Retina (tissue), 1 donor: ENCODE measurements at places on chromosomes 6 and 20.

DNA sequence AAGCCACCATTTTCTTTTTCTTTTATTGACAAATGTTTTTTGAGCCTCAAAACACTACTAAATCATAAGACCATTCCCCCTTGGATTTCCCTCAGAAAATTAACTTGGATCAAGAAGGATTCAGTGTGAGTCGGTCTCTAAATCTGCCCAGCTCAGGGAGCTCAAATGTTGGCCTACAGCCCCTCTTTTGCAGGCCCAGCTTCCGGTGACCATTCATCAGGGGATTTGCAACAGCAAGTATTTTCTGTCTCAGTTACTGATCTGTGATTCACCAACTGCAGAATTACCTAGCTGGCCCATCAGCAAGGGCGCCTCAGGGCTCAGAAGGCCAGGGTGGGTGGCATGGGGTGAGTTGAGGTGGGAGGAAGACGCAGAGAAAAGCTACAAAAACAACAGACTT, 318.1 kb downstream of the CDC5L start:
- no peak for DNase-seq

GRCh38 chr6:56685994-56686393, 43.3 kb upstream of the DST start:
- DNase-seq: no peak

DNA sequence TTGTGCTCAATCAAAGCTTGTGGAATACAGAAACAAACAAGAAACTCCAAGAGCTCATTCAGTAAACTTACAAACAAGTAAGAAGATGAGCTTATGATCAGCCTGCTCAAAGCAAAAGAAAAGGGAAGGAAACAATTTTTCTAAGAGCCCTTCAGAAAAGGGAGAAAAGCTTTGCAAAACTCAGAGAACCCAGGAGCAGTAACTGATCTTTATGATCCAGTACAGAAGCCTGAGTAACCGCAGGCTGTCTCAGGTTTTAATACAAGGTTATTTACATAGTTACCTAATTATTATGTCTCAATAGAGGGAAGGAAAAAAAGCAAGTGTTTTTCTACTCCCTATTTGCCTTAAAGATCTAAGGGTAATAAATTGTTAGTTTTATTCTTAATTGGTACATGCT, 226.5 kb downstream of the MAFB start:
- no peak for DNase-seq

DNA sequence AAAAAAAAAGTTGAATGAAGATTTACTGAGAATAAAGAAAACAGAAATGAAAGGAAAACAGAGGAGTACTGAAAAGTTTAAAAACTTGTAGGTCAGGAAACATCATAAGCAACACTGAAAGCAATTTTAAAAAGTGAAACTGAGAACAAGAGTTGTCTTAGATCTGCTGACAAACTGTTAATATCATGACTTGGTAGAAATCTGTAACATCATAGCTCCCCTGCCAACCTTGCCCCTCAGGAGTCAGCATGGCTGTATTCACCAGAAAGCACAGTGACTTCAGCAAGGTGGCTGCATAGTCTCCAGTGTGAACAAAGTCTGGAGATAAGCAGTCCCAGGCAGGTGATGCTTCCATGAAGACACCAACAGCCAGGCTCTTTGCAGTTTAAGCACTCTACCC, 5.3 kb downstream of the NAA20 start:
- no peak for DNase-seq

- peak; percentile 33 for DNase-seq
These were observed 42.5 kb upstream of the CD83 start for GRCh38 chr6:14075095-14075503.

GRCh38 chr6:40352527-40353170, 234.5 kb downstream of the LRFN2 start:
- DNase-seq: no peak

DNA sequence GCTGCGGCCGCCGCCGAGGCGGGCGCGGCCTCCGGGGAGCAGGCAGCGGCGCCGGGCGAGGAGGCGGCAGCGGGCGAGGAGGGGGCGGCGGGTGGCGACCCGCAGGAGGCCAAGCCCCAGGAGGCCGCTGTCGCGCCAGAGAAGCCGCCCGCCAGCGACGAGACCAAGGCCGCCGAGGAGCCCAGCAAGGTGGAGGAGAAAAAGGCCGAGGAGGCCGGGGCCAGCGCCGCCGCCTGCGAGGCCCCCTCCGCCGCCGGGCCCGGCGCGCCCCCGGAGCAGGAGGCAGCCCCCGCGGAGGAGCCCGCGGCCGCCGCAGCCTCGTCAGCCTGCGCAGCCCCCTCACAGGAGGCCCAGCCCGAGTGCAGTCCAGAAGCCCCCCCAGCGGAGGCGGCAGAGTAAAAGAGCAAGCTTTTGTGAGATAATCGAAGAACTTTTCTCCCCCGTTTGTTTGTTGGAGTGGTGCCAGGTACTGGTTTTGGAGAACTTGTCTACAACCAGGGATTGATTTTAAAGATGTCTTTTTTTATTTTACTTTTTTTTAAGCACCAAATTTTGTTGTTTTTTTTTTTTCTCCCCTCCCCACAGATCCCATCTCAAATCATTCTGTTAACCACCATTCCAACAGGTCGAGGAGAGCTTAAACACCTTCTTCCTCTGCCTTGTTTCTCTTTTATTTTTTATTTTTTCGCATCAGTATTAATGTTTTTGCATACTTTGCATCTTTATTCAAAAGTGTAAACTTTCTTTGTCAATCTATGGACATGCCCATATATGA, 3.2 kb downstream of the MARCKS start:
- peak; percentile 38 for DNase-seq

DNA sequence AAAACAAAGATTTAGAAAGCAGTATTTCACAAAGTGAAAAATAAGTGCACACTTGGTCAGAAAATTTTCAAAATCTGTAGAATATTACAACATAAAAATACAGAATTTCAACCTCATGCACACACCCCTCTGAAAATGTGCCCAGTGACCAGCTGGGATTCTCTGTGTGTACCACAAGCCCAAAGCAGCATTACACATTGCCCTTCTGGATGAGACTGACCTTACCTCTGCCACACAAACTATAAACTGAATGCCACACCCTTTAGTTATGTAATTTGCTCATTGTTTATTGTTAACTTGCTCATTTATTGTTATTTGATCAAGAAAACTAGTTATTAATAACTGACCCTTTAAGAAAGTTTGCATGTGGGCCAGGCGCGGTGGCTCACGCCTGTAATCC, 303.0 kb downstream of the FOXC1 start:
- no peak for DNase-seq

DNA sequence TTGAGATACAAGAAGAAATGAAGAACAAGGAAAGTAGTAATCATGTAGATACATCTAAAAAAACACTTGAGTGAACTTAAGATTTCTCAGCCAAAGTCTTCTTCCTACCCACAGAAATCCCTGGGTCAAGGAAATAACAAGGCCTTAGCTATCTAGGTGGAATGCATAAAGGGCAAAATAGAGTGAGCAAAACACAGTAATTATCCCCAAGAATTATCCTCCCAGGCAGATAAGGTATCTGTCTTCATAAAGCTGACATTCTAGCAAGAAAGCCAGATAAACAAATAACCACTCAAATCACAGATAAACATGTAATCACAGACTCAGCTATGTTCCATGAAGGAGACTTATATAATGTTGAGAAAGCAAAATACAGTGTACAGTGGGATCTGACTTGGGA, 136.9 kb upstream of the C6orf118 start:
- DNase-seq: no peak

GRCh38 chr6:20126789-20127653, 85.2 kb downstream of the MBOAT1 start:
- DNase-seq: peak; percentile 63

- DNase-seq: no peak
These were observed 812 bp downstream of the SLC9A8 start for GRCh38 chr20:49813305-49813974.

GRCh38 chr6:5042436-5042835, 38.6 kb upstream of the RPP40 start:
- DNase-seq: no peak

DNA sequence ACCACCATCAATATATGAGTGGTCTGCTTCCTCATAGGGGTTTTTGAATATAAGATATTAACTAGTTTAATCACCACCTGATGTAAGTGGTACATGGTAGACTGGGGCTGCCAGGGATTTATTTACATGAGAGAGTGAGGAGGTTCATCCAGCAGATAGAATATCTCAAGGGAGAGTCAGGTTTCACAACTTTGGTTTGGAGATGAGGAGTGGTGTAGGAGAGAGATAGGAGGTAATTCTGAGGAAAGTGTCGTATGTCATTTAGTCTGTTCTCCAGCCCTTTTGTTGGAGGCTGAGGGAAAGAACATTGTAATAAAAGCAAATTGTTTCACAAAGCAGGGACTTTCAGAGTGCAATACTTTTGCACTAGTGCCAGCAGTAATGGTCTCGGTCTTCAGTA, 16.8 kb downstream of the L3MBTL3 start:
- no peak for DNase-seq

GRCh38 chr20:50969435-50969834, 10.8 kb downstream of the MOCS3 start:
- DNase-seq: no peak

DNA sequence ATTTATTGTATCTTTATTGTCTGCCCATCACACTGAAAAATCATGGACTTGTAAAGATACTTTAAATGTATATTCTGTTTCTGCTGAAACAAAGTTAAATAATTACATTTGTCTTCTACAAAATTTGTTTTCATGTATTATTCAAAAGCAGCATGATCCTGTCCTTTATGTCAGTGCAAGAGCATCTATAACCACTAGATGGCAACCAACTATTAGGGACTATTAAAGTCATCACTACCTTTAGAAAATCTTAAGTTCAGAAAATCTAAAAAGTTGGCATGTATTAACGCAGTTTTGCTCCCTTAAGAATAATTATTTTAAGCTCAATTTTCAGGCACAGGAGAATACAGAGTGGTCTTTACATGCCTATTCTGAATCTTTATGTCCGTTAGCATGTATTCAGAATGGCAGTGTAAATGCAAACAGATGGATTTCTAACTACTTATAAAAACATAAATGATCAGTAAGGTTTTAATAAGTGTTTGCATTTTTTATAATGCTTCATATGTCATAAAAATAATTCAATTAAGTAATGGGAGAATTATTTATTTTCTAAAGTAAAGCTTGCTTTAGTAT, 17.8 kb downstream of the TMEM30A start:
- no peak for DNase-seq

DNA sequence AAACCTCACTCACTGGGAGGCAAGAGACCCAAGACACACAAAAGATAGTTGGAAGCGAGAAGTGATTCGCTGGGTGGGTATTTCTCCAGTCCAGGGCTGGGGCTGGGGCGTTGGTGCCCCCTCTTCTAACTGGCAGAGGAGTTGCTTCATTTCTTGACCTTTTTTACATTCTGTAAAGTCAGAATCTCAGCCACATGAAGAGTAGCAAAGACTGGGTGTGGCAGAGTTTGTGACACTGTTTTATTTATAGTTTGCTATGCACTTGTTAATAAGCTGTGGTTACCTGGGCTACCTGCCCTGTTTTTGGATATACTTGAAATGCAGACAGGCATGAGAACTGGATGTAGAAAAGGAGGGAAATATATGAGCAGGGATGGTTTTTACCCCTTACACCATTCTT, 42.3 kb downstream of the IL20RA start:
- DNase-seq: no peak

GRCh38 chr20:44618318-44618731, 33.2 kb downstream of the ADA start:
- DNase-seq: no peak

GRCh38 chr6:144027932-144028587, 20.0 kb upstream of the PLAGL1 start:
- no peak for DNase-seq

DNA sequence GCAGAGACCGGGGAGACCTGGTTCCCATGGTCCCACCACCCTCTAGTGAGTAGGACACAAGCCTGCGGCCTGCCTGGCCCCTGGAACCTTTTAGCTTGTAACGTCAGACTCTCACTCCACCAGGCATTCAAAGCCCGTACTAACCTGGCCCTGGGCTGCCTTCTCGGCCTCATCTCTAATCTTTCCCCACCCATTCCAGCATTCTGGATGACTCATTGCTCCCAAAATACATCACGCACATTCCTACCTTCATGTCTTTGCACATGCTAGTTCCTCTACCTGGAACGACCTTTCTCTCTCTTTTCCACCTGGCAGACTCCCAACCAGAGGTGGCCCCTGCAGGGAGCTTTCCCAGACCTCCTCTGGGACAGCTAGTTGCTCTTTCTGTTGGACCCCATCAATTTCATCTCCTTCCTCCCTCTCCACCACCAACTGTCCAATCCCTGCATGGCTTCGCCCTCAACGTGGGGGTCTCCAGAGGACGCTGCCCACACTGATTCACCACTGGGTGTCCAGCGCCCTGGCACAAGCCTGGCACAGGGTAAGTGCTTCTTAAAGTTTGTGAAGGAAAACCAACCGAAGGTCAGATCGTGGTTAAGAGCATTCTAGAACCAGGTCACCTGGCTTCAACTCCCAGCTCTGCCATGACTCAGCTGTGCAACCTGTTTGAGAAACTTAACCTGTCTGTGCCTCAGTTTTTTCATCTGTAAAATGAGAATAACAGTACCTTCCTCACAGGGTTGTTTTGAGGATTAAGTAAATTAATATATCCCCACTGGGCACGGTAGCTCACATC, 35.2 kb downstream of the JPH2 start:
- DNase-seq: no peak

DNA sequence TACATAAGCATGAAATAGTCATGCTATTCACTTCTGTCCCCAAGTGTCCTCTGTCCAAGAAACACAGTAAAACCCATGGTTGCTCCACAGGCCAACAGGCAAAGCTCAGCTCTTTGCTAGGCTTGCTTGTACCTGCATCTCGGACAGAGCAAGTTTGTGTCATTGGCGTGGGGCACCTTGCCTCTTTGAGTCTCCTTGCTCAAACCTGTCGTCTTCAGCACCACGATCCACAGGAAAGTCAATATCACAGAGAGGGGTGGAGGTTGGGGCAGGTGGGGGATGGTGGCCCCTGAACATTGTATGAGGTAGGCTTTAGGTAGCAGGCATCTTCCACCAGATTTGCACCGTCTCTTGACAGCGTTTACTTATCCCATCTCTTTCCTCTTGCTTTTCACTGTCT, 4.1 kb upstream of the TMEM14B start:
- DNase-seq: no peak

DNA sequence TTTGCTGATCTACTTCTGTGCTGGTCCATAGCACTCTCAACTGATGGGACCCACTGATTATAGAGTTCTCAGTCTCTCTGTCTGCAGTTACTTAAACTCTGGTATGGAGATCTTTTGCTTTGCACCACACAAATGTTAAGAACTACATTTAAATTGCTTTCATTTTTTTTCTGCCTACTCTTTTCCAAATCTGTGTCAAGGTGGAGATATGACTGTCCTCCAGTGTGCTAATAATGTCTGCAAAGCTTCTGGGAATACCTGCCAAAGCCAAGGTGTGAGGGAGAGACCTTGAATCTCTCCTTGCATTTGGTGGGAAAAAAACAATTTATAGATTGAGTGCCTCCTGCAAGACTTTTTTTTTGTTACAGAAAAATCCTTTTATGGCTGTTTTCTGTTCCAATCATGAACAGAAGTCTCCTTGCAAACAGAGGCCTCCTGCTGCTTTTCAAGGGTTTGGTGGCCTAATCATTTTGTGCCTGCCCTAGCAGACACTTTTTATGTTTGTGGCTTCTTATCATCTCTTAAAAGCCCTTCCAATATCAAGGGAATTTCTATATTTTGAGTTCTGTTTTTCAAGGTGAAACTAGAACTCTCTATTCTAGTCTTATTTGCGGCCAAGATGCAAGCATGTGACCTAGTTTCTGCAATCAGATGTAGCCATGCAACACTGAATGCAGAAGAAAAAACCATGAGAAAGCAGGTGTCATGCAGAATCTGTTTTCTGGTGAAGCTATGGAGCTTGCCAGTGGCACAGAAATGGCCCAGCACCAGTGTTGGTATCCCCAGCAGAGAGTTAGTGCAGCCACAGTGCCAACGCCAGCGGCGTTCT, 23.2 kb upstream of the AKIRIN2 start:
- no peak for DNase-seq

GRCh38 chr20:24968278-24968800, 19.3 kb downstream of the CST7 start:
- DNase-seq: no peak
